ENCODE measurements at places on chromosomes 3 and 15. TPM values are rescaled to one million over a fixed set of nuclear protein-coding genes. Genes with fewer than 3 reads are reported as not detected.
A peak's percentile ranks its signal among the peaks of the same experiment; 100 is the strongest.

UROC1 gene
- not detected for total RNA-seq

HIGD2B gene
- total RNA-seq, result not detected

GRCh38 chr3:189167027-189167766, 4.6 kb upstream of the TPRG1 start:
- H3K36me3 ChIP-seq, result no peaks in the 10 kb centered on the region
- no peaks in the 10 kb centered on the region for H3K27me3 ChIP-seq
- peak; percentile 49 for DNase-seq
- peaks cover 5% of the 10 kb centered on the region for H3K4me1 ChIP-seq
- H3K4me3 ChIP-seq, result no peak overlapping the region

DNA sequence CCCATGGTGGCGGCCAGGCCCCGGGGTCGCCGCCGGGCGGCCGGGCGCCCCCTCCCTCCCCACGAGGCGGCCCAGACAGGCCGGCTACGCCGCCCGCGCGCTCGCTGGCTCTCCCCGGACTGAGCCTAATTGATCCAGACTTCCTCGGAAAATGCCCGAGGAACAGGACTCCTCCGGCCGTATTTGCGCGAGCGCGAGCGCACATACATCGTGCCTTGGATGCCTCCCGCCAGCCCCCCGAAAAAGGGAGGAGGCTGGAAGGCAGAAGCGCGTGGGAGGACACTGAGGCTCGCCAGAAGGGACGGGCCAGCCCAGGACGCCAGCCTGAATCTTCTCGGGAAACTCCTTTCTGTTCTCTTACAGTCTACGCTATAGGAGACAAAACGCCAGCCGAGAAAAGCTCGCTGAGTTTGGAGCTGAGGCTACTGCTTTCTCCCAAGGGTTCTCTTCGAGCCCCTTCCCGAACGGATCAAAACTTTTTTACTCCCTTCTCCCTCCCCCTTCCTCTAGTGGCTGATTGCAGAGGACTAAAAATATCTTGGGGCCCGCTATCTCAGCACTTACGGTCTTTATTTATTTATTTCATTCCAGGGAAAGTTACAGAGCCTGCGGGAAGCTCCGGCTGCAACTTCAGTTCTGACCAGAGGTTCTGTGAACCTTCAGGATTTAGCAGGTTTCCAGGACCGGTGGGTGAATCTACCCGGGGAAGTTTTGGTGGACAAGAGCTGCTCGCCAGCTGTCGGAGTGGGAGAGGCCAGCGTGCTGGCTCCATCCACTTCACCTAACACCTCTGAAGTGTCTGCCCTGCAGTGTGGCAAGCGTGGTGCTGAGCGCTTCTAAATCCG, at the start of gene PDZRN3:
PDZRN3 (minus strand) TSS at position 121 of the 845 bp plus-strand sequence.
- peak within 1 kb of the TSS; percentile 90 for H3K4me3 ChIP-seq
- H3K36me3 ChIP-seq, result peaks cover 9% of the 10 kb centered on the region
- DNase-seq, result peak; percentile 88
- H3K27me3 ChIP-seq, result peaks cover 27% of the 10 kb centered on the region
- H3K4me1 ChIP-seq, result peaks cover 7% of the 10 kb centered on the region
